ENCODE measurements at places on chromosomes 1 and 21.

- no peak for DNase-seq
Measured at GRCh38 chr1:7497107-7497637, 273.9 kb upstream of the VAMP3 start.

DNA sequence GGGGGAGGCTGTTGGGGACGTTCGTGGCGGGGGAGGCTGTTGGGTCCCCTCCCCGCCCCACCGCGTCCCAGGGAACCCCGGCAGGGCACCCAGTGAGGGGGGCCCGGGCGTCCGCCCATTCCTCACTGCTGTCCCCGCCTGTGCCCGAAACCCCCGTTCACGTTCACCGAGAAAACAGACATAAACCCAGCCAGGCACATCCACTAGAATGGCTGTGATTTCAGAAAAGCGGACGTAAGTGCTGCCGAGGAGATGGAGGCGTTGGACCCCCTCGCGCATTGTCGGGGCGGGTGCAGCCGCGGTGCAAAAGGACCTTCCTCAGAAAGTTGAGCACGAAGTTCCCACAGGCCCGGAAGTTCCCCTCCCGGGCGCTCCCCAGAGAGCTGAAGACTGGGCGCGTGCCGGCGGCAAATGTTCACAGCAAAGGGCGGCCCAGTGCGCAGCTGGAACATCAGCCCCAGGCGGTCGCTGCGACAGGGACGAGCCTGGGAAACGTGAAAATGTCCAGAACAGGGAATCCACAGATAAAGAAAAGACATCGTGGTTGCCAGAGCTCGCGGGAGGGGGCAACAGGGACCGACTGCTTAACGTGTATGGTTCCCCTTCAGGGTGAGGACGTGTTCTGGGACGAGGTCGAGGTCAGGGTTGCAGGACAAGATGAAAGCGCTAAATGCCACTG, 18.5 kb upstream of the SAMD11 start:
- no peak for DNase-seq

- DNase-seq = no peak
Measured at GRCh38 chr21:18403735-18404450, at the start of gene TMPRSS15. TSS of gene TMPRSS15 (minus strand) at chr21:18403785. CDS start at chr21:18403622, 163 bp downstream.

DNA sequence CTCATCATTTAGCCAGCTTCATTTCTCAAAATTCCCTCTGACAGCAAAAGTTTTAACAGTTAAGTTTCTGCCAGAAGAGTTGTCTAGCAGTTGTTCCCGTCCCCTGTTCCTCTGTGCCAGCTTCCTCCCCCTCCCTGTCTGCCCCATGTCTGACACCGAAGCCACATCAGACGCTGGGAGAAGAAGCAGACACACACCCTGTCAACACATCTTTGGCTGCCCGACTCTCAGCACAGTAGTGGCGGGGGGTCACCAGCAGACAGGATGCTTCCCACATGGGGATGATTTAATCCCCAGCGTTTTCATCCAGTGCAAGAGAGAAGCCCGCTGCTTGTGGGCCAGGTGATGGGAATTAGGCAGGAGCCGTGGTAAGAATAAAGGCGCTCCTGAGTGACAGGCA, 379.4 kb upstream of the RUNX1 start:
- DNase-seq = no peak

GRCh38 chr1:55822891-55823290, 607.7 kb upstream of the USP24 start:
- no peak for DNase-seq

DNA sequence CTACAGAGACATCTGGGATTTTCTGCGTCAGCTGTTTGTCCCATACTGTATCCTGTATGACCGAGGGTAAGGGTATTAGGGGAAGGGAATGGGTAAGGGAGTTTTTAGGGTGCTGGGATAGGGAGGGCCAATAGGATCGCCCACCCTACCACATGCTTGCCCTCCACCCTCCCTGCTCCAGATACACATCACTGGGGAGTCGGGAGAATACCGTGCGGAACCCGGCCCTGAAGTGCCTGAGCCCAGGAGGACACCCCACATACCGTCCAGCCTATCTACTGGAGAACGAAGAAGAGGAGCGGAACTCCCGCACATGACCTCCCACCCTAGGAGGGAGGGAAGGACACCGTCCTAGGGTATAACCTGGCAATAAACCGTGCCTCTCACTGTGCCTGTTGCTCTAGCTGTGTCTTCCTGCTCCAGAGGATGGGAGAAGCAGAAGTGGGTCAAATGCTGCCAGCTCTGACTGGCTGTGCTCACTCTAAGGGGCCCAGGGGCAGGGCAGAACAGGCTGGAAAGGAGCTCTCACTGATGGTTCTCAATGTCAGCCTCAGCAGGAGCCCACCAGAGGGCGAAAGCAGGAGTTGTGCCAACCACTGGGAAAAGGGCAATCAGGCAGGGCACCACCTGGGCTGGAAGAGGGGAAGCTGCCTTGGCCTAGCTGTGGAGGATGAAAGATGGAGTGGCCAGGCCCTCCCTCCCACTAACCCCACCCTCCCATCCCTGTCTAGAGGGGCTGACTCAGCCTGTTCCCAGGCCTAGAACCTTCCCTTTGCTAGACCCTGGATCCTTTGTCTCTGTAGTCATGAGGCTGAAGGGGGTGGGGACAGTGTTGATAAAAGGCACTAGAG, 440 bp upstream of the LENEP start:
- no peak for DNase-seq

GRCh38 chr1:48051466-48052126, 54.4 kb upstream of the TRABD2B start:
- no peak for DNase-seq

GRCh38 chr1:101363891-101364318, 127.1 kb downstream of the S1PR1 start:
- DNase-seq = no peak

DNA sequence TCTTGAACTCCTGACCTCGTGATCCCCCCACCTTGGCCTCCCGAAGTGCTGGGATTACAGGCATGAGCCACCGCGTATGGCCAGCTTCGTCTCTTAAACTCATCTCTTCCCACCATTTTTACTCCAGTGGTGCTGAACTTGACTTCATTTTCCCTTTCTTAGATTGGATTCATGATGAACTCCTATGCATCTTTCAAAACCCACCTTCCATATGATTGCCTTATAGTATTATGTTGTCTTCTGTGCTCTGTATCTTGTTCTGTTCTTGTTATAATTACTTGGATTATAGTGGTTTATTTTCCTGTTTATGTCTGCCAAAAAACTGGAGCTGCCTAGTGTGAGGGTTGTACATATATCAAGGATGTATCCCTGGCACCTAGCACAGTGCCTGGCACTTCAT, 110.8 kb upstream of the GADD45A start:
- no peak for DNase-seq

DNA sequence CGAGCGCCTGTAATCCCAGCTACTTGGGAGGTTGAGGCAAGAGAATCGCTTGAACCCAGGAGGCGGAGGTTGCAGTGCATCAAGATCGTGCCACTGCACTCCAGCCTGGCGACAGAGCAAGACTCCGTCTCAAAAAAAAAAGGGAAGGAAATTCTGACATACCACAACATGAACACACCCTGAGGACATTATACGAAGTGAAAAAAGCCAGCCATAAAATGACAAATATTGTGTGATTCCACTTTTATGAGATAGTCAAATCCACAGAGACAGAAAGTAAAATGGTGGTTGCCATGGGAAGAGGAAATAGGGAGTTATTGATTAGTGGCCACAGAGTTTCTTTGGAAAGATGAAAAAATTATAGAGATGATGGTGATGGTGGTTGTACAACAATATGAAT, 41.7 kb downstream of the EVI5 start:
- DNase-seq = no peak

- DNase-seq = no peak
Measured at GRCh38 chr1:110174961-110175360, 24.7 kb downstream of the SLC6A17 start.

- no peak for DNase-seq
Measured at GRCh38 chr1:193060406-193060805, 994 bp downstream of the RO60 start.

DNA sequence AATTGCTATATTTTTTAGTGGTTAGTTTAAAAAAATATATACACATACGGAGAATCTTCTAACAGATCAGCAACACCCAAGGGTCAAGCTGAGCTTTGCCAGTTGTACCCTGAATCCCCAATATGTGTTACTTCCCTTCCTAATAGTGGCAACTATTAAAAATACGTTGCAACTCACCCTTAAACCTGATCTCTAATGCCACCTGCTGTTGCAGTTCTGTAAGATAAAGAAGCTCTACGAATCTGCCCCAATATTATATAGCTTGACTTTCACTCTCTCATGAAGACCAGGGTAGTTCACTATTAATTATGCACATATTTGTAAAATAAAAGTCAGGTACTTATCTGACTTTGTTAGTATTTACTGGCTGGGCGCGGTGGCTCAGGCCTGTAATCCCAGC, 58.4 kb downstream of the ASH1L start:
- no peak for DNase-seq

DNA sequence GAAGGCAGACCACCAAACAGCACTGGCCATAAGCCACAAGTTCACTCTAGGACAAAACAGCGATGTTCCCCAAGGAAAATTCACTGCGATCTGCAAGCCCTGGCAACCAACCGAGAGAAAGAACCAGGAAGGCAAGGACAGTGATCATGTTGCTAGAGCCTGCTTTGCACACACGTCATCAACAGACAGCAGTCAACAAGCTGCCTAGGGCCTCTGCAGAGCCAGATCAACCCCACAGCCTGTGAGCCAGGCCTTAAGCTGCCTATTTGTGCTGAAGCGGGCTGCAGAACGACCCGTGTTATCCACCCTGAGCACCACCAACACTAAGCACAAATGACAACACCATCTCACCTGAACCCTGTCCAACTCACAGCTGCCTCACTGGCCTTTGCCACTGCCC, 6.2 kb upstream of the YRDC start:
- no peak for DNase-seq

GRCh38 chr1:156821801-156822200, 5.2 kb upstream of the SH2D2A start:
- DNase-seq = no peak

DNA sequence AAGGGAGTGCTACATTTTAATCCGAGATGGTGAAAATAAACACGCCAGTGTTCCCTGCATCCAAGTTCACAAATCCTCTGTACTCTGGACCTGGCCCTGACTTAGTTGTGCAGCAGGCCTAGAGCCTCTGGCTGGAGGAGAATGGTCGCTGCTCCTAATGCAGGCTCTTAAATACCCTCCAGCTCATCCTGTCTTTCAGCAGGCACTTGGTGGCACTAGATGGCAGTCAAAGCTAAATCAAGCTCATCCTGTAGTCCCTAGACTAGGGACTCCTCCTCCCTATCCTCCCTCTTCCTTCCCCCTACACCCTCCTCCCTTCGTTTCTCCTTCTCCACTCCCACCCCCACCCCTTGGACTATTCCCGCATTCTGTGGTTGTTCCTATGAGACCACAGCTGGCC, 41.6 kb upstream of the MTR start:
- no peak for DNase-seq

DNA sequence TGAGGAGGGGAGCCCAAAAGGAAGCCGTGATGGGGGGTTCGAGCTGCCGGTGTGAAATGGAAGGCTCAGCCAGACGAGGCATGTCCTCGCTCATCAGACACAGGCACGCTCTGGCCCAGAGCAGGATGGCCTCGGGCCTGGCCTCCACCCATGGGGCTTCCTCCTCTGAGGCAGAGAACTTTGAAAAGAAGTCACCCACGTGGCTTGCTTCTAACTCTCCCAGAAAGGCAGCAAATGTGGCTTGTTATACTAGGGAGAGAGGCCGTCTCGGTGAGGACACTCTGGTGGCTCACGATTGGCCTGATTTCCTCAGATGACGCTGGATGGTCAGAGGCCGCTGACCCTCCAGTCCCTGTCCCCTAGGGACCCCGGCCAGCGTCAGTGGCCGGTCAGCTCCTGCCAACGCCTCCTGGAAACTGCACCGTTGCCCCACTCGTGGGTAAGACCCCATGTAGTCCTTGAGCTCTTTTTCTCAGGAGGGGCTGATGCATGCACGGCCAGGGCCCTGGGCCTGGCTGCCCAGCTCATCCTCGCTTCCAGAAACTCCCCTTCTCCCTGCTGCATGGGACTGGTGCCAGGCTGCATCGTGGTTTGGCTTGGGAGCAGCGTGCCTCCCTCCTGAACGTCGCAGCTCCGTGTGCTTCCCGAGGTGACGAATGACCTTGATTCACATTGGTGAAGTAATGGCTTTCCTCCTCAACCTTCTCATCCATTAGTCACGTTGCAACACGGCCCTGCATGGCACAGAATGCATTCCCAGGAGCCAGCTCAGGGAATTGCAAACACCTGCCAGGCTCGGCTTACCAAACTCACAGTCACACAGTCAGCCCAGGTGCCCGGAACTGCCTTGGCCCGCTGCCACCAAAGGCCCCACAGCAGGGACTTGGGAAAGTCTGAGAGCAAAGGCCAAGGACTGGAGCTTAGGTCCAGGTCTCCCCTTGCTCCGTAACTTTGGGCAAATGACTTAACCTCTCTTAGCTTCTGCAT, 58.8 kb downstream of the TOMM20 start:
- DNase-seq = peak; percentile 70

- no peak for DNase-seq
Measured at GRCh38 chr21:35063428-35064172, 14.5 kb upstream of the RUNX1 start.

GRCh38 chr1:27448982-27449381, 41.0 kb downstream of the WASF2 start:
- DNase-seq = no peak

GRCh38 chr1:11188858-11189451, at the start of gene ANGPTL7:
TSS of gene ANGPTL7 (plus strand) at chr1:11189355. CDS start at chr1:11189580, 225 bp downstream.
- no peak for DNase-seq

- no peak for DNase-seq
Measured at GRCh38 chr1:205244384-205244783, 16.6 kb downstream of the TMCC2 start.

- DNase-seq = no peak
Measured at GRCh38 chr1:109490029-109490933, 3.6 kb upstream of the CYB561D1 start.

DNA sequence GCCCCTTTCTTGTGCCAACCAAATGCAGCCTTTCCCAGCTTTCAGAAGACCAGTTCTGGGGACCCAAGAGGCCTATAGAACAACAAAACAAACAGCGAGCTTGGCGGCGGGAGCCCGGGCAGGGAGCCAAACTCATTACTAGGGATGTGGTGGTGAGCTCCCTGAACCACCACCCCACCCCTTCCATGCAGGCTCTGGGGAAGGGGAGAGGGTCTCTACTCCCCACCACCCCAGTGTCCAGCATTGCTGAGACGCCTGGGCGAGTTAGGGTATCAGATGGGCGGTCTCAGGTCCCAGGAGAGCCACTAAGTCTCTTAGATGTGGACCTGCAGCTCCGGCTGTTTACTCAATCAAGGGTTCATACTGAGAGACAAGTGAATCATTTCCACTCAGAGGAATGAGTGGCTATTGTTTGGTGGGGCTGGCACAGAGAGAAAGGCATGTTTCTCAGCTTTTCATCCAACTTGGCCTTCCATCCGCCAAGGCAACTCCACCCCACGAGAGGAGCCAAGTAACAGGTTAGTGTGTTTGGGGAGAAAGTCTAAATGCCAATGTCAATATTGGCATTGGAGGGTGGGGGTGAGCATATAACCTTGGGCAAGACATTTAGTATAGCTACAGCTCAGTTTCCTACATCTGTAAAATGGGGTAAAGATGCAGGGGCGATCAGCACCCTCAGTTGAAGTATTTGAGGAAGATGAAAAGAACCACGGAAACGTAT, 40.9 kb downstream of the PLXNA2 start:
- no peak for DNase-seq
